ENCODE measurements at places on chromosomes 16 and 17.
A peak's percentile ranks its signal among the peaks of the same experiment; 100 is the strongest.

- no peak for DNase-seq
Measured at GRCh38 chr17:65542610-65543009, 18.8 kb downstream of the AXIN2 start.

DNA sequence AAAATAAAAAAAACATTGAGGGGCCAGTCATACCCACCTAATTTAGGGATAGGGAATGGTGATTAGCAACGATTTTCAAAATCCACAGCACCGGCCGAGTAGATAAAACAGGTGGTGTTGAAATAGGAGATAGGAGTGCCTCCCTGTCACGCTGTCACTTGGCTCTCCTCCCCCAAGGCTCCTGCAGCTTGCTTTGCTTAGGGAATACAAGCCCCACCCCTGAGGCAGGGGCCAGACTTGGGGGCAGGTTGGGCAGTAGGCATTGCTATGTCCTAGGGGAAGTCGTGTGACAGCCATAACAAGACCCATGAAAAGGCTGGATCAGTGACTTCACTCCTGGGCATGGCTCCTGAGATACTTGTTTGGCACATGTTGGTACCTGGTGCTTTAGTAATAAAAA, 25.8 kb downstream of the POLR2A start:
- DNase-seq = no peak

DNA sequence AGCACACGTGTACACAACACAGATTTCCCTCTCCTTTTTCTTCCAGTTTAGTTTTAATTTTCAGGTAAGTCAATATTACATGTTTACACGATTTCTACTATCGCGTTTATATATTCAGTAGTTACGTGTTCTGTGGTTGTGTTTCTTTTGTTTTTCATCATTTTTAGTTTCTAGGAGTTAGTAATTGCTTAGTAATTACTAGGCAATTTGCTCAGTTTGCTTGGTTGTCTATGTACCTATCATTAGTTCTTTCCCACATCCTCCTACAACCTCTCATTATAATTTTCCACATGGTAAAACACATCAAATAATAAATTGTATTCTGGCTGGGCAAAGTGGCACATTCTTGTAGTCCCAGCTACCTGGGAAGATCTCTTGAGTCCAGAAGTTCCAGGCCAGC, 24.6 kb upstream of the GUCY2D start:
- DNase-seq = no peak

DNA sequence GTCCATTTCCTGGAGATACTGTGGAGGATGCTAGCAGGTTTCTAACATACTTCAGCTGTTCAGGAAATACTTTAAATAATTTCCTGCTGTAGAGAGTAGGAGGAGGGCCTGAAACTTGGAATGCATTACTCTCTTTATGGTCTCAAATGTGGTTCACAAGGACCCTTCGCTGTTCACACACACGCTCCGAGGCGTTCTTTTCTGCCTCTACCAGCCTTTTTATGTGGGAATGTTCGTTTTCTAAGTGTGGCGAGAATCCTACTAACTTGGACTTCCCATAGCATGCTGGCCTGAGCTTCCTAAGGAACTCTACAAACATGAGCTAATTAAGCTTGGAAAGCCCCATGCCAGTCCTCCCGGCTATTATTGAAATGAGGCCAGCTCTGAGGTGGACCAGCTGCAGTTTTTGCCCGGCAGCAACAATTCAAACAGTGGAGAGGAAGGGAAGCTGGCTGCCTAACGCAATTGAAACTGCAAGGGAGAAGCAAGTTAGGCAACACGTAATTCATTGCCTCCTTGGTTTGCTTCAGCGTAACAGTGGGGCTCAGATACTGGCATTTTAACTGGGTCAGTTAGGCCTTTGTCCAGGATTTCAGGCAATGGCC, 18.9 kb downstream of the KPNA2 start:
- DNase-seq = peak; percentile 88

DNA sequence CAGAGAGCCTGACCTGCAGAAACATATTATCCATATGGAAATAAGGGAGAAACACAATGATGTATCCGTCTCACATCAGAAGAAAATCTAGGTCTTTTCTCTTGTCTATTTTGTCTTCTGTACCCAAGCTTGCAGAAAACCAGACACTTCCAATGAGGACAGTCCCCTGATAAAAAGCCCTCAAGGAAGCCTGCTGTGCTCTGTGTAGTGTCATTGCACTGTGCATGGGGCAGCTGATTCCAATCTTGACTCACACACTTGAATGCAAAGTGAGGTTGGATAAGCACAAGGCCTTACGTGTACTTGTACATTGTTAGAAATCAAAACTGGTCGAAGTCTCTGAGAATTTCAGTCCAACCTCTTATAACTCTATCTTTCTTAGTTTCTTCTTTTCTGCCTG, 256.6 kb upstream of the MYOCD start:
- no peak for DNase-seq

GRCh38 chr17:65062171-65062915, 5.8 kb upstream of the GNA13 start:
- DNase-seq = no peak

DNA sequence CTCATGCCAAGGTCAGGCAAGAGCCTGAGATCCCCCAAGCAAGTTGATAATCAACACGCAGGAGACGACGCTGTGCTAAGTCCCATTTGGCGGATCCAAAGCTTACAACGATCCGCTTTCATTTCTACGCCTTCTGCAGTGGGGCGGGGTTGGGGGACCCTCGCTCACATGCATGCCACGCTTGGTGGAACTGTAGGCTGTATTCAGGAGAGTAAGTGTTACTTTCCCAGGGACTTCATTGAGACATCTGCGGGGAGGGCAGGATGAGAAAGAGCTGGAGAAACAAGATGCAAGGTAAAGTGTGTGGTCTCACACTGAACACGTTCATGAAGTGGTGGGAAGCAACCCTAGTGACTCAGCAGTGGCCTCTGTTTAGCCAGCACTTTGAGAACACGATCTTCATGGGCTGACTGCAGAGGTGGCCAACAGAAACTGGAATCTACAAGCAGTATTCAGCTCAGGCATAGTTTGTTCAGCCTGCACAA, 100.5 kb downstream of the XYLT1 start:
- DNase-seq = no peak

GRCh38 chr17:68595496-68595895, 5.7 kb downstream of the FAM20A start:
- DNase-seq = no peak

- DNase-seq = peak; percentile 66
Measured at GRCh38 chr17:751269-752001, 629 bp downstream of the GEMIN4 start.

DNA sequence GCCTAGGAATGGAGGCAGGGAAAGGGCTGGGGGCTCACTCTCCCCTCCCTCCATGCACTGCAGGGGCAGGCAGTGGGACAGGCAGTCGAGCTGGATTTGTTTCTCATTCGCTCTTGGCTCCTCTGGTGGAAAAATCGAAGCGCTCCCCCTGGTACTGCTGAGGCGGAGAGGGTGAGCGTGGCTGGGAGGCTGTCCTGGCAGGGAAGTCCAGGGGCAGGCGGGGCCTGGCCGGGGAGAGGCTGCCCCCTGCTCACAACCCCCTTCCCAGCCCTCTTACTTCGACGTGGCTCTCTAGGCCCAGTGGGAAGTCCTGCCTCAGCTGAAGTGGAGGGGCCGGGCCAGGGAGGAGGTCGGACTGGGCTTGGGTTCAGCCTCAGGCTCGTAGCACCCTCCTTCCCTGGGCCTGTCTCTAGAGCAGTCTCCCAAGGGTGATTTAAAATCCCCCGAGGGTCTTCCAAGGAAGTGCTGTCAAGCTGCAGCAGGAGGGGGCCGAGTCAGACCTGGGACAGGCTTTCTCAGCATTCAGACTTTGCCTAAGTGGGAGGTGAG, 16.5 kb upstream of the TMEM92 start:
- no peak for DNase-seq

- DNase-seq = peak; percentile 90
Measured at GRCh38 chr17:81119223-81120148, 45.8 kb upstream of the PVALEF start.

- DNase-seq = peak; percentile 15
Measured at GRCh38 chr17:82160075-82160474, 52.6 kb downstream of the CCDC57 start.

DNA sequence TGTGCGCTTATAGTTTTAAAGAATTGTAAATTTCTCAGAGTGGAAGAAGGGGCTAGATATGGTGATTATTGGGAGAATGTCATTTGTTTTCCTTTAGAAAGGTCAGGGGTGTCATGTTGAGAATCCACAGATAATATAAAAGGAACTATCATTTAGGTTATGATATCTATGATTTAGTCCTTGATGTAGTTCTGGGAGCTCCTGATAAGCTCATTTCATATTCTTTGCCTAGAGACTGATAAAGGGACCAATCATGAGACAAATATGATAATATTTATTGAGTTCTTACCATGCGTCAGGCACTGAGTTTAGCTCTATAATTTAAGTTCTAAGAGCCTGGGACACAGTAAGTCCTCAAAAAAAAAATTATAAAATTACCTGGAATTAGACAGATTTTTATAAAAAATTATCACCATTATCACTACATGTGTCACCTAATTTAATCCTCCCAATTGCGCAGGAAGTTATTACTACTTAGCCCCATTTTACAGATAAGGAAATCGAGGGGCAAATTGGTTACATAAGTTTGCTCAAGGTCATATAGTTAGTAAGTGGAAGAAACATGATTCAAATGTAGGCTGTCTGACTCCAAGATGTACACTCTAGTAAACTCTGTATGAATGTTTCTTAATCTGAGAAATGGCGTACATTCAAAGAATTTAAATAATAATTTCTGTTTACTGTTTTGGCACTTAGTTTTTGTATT, 2.5 kb downstream of the AATF start:
- DNase-seq = no peak

GRCh38 chr16:30030841-30031413, at the start of gene TLCD3B:
TLCD3B (minus strand) TSS chr16:30031271; CDS start chr16:30030527, 744 bp downstream.
- no peak for DNase-seq

- DNase-seq = no peak
Measured at GRCh38 chr17:71885662-71886061, 235.2 kb upstream of the SOX9 start.

- DNase-seq = peak; percentile 47
Measured at GRCh38 chr16:19179546-19180490, 11.8 kb downstream of the SYT17 start.

- DNase-seq = no peak
Measured at GRCh38 chr17:56045872-56046271, 107.4 kb upstream of the ANKFN1 start.

- DNase-seq = no peak
Measured at GRCh38 chr17:72765368-72766153, 326.9 kb downstream of the SLC39A11 start.

GRCh38 chr16:90048347-90048722, 28.8 kb downstream of the PRDM7 start:
- DNase-seq = no peak

- DNase-seq = no peak
Measured at GRCh38 chr16:16884451-16884850, 505.5 kb downstream of the NPIPA7 start.

DNA sequence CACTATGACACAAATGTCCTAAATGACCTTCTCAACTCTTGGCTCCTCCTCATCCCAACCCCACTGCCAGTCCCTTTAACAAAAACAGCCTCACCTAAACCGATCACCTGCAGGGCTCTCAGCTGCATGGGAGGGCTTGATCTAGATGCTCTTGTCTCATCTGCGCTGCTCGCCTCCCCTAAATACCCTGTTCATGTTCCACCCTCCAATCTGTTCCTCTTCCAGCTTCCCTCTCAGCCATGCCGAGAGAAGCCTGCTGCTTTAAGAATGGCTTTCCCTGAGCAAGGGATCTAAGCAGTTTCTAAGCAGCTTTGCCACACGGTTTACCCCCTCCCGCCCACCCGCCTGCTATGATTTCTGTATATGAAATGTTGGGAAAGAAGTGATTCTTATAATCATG, 23.7 kb downstream of the PIPOX start:
- no peak for DNase-seq

DNA sequence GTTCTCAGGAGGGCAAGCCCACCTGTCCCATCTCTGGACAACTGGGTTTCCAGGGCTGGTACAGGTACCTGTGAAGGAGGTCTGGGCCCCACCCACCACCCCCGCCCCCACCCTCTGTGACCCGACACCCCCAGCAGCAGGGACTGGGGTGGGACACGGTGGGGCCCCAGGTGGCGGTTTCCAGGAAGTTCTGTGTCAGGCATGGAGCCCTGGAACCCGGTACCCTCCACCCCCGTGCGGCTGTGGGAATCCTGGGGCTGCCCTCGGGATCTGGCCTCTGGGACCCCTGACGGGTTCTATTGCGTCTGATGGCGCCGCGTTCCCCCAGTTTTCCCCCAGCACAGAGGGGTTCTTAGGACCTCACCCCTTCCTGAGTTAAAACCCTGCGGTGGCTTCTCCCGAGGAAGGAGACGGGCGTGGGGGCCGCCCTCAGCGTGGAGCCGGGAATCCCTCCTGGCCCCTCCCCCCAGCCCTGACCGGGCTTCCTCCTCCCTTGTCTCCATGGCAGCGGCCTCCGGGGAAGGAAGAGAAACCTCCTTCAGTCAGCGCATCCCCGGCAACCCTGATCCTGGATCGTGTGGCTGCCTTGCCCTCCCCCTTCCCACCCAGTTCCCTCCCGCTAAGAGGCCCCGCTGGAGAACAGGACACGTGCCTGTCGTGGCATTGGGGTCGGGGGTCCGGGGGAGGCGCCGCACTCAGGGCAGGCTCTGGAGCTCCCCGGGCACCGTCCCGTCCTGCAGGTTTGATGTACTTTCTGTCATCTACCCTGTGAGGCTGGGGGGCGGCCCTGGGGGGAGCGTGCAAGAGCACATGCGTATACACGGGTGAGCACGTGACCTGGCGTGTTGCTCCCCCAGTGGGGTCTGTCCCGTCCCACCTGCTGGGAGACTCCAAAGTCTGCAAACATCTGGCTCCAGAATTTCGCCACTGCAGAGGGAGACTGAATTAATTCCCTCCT, 30.3 kb downstream of the CACNA1H start:
- peak; percentile 41 for DNase-seq

- no peak for DNase-seq
Measured at GRCh38 chr17:2418572-2418971, 17.7 kb upstream of the MNT start.

GRCh38 chr16:56709443-56710040, 20.4 kb upstream of the NUP93 start:
- no peak for DNase-seq

GRCh38 chr16:78609402-78610274, 510.2 kb downstream of the WWOX start:
- DNase-seq = no peak

DNA sequence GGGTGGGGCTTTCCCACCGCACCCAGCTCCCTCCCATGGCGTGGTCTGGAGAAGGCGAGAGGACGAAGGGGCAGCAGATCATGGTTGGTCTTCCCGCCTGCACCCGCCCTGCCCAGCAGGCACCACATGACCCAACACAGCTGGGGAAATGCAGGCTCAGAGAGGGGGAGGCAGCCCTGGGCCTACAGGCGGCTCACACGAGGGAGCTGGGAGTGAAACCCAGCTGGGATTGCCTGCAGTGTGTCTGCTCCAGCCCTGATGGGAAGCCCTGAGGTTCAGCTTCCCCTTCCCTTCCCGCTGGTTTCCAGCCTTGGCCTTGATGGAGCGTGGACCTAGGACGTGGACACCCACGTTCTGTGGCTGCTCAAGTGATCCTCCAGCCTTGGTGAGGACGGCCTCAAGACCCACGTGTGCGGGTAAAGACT, 20.0 kb upstream of the PABPN1L start:
- no peak for DNase-seq

DNA sequence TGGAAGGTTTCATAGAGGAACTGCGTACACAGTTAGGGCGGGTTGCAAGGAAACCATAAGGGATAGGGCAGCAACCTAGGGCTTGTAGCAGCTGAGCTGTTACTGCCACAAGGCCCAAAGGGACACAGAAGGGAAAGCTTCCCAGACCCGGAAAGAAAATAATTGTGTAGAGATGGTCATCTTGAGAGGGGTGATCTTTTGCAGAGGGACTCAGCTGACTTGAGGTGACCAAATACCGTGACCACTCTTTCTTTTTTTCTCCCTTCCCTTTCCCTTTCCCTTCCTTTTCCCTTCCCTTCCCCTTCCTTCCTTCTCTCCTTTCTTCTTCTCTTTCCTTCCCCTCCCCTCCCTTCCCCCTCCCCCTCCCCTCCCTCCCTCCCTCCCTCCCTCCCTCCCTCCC, 8.5 kb upstream of the CREBBP start:
- DNase-seq = no peak

Data from EL (cell line).